ENCODE measurements at places on chromosomes 1 and 21. TPM values are rescaled to one million over a fixed set of nuclear protein-coding genes. Genes with fewer than 3 reads are reported as not detected.

Gene DISC1
- 6.7 TPM for total RNA-seq

Gene HRNR
- total RNA-seq = 0.06 TPM

Gene ALG14
- 2.3 TPM for total RNA-seq

Gene FNDC10
- 3.5 TPM for total RNA-seq

Gene AKR7A3
- total RNA-seq = 2.6 TPM

Gene LCA5L
- 3.7 TPM for total RNA-seq

Gene KIAA0040
- total RNA-seq = 19.1 TPM

DNA sequence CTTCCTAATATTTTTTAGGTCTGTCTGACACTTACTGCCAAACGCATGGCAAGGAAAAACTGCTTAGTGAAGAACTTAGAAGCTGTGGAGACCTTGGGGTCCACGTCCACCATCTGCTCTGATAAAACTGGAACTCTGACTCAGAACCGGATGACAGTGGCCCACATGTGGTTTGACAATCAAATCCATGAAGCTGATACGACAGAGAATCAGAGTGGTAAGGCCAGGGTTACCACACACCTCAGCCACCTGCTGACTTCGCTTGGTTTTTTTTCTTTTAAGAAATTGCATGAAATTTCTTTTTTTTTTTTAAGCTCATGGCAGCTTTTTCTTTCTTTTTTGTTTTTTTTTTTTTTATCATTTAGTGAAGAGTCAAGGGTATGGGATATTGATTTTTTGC, 17.2 kb downstream of the ATP1A1 start:
- H3K4me1 ChIP-seq = no peaks in the 10 kb centered on the region
- DNase-seq = no peak
- H3K36me3 ChIP-seq = peaks cover 11% of the 10 kb centered on the region
- H3K27ac ChIP-seq = no peak overlapping the region
- H3K27me3 ChIP-seq = no peaks in the 10 kb centered on the region

DNA sequence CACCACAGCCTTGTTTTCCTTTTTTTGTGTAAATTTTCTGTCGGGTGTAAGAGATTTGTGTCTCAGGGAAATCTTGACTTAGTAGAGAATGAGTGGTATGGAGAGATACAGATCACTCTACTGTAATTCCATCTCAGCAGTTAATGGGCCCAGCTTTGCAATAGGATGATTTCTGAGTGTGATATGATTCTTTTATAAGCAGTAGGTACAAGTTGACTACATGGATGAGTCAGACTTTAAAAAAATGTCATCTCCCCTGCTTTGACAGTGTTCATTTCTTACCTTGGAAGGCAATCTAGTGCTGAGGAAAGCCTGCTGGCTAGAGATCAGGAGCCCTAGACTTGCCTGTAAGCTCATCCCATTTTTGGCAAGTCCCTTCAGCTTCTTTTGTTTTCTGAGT, 261.9 kb downstream of the RYR2 start:
- H3K27me3 ChIP-seq = no peaks in the 10 kb centered on the region
- no peak for DNase-seq
- H3K27ac ChIP-seq = no peak overlapping the region
- H3K36me3 ChIP-seq = no peaks in the 10 kb centered on the region

DNA sequence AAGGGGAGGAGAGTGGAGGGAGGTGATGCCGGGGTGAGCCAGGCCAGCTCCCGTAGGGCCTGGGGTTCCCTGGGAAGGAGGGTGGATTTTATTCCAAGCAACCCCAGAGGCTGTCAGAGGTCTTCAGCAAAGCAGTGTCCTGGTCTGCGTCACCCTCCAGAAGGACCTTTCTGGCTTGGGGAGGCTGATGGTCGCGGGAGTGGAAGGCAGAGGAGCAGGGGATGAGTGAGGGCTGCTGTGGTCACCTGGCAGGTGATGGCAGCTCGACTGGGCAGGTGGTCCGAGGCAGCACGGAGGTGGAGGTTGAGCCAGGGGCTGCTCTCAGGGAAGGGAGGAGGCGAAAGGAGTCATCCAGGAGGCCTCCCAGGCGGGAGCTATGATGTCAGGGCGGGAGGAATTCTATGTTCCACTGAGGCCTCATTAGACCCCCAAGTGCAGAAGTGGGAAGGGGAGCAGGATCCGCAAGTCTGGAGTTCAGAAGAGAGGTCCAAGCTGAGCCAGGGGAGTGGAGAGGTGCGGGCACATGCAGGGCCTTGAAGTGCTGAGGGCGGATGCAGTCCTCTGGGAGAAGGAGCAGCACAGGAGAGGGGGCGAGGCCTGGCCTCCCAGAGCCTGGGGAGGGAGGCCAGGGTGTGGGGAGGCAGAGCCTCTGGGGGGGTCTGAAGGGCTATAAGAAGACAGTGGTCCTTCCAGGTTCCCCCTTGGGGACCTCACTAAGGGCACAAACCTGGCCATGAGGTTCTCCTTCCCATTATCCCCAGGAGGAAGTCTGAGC, 33.3 kb downstream of the BMP8A start:
- H3K4me3 ChIP-seq = no peak overlapping the region
- H3K27me3 ChIP-seq = no peaks in the 10 kb centered on the region
- DNase-seq = no peak
- no peaks in the 10 kb centered on the region for H3K4me1 ChIP-seq

DNA sequence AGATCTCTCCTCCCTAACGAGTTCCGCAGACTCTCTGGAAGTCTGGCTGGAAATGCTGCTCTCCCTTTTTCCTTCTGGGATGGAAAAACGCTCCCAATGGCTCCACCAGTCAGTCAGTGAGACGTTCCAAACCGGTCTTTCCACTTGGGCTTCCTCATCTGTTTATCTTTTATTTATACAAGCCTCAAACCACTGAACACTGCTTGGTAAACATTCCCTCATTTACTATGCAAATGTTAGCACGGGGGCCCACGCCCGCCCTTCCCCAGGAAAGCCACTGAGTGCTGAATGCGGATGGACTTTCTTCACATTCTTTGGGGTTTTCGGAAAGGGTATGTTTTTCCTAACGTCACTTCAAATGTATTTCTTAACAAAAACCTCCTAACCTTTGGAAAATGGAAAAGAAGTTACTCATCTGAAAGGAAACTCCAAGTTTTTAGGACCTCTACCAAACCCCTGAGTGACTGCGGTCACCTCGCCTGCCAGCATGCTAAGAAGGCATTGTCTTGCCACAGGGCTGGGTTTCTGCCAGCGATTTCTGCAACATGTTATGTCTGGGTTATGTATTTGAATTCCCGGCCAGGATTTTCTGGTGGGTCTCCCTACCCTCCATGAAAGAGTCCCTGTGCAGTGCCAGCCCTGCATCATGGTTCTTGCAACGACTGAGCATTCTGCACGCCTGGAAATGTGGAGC, 14.0 kb upstream of the UMODL1 start:
- H3K27me3 ChIP-seq = no peaks in the 10 kb centered on the region
- H3K4me3 ChIP-seq = peak overlapping the region; percentile 4
- peak; percentile 93 for DNase-seq
- peak overlapping the region; percentile 71 for H3K27ac ChIP-seq
- H3K4me1 ChIP-seq = peaks cover 16% of the 10 kb centered on the region

GRCh38 chr1:55931081-55931940, 648.1 kb downstream of the PLPP3 start:
- no peak overlapping the region for H3K4me3 ChIP-seq
- no peaks in the 10 kb centered on the region for H3K27me3 ChIP-seq
- no peak for DNase-seq
- H3K27ac ChIP-seq = no peak overlapping the region
- no peaks in the 10 kb centered on the region for H3K36me3 ChIP-seq

DNA sequence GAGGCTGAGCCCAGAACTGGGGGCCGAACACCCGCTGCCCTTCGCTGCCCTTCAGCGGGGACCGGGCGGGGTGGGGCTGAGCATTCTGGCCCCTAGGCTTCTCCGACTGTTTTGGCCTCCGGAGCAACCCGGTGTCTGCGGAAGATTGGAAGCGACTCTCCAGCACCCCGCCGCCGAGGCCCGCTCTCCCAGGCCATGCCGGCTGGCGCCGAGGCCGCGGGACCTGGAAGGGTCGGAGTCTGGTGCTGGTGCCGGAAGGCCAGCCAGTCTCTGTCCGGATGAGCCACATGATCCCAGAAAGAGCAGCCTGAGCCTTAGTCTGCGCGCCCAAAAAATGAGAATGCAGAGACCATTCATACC, 272.0 kb downstream of the FOXD2 start:
- no peak overlapping the region for H3K27ac ChIP-seq
- peak overlapping the region; percentile 22 for H3K4me3 ChIP-seq
- DNase-seq = no peak
- peaks cover 16% of the 10 kb centered on the region for H3K27me3 ChIP-seq
- peaks cover 9% of the 10 kb centered on the region for H3K4me1 ChIP-seq
- no peaks in the 10 kb centered on the region for H3K36me3 ChIP-seq

- no peak overlapping the region for H3K4me3 ChIP-seq
- H3K4me1 ChIP-seq = no peaks in the 10 kb centered on the region
- no peak for DNase-seq
- no peaks in the 10 kb centered on the region for H3K27me3 ChIP-seq
Observed at GRCh38 chr1:204266504-204267034, 52.8 kb upstream of the GOLT1A start.

DNA sequence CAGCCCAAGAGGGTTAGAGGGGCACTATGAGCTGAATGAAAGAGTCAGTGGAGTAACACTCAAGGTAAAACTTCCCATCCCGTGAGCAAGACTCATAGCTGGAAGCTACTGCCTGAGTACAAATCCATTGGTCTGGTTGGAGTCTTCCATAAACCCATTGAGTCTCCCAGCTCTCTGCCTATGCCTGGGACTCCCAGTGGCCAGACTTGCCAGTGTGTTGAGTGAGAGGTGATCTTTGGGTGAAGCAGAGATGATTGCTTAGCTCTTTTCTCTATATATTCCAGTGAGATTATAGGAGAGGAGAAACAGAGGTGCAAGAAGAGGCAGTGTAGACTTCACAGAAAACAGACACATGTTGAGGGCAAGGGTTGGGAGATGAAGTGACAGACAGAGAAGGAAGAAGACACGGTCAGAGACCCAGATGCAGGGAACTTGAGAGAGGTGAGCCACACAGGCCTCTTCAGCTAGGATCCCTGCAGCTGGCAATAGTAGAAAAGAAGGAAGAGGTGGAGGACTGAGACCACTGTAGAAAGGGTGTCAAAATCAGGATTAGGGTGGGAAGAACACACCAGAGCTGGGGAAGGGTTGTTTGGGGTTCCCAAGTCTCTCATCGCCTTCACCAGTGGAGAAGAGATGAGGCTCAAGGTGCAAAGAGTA, 3.7 kb downstream of the FOXD2 start:
- H3K27ac ChIP-seq = no peak overlapping the region
- no peak for DNase-seq
- H3K4me3 ChIP-seq = no peak overlapping the region
- peaks cover 3% of the 10 kb centered on the region for H3K4me1 ChIP-seq
- peaks cover 40% of the 10 kb centered on the region for H3K27me3 ChIP-seq
- no peaks in the 10 kb centered on the region for H3K36me3 ChIP-seq

DNA sequence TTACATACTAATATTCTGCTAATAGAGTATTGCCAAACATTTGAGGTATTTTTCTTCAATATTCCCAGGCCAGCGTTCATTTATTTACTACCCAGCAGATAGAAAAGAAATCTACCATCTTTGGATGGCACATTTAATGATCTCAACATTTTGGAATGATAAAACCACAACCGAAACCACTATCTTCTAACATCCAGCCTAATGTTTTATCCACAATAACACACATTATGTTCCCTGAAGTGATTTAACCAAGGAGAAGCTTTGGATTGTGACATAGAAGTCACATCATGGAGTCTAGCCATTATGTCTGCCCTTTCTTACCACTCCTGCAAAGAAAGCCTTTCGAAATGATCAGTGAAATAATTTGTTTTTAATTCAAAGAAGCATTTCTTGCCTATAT, 497.1 kb upstream of the PLXNA2 start:
- H3K4me1 ChIP-seq = no peaks in the 10 kb centered on the region
- no peak overlapping the region for H3K27ac ChIP-seq
- DNase-seq = no peak
- no peaks in the 10 kb centered on the region for H3K27me3 ChIP-seq
- H3K36me3 ChIP-seq = no peaks in the 10 kb centered on the region

- no peak for DNase-seq
- H3K36me3 ChIP-seq = no peaks in the 10 kb centered on the region
- H3K27ac ChIP-seq = no peak overlapping the region
Observed at GRCh38 chr1:116855191-116855619, 54.5 kb upstream of the PTGFRN start.

- H3K27ac ChIP-seq = no peak overlapping the region
- H3K4me3 ChIP-seq = no peak overlapping the region
- no peaks in the 10 kb centered on the region for H3K27me3 ChIP-seq
- no peaks in the 10 kb centered on the region for H3K4me1 ChIP-seq
- H3K36me3 ChIP-seq = no peaks in the 10 kb centered on the region
Observed at GRCh38 chr21:44902268-44903049, 18.2 kb downstream of the ITGB2 start.

DNA sequence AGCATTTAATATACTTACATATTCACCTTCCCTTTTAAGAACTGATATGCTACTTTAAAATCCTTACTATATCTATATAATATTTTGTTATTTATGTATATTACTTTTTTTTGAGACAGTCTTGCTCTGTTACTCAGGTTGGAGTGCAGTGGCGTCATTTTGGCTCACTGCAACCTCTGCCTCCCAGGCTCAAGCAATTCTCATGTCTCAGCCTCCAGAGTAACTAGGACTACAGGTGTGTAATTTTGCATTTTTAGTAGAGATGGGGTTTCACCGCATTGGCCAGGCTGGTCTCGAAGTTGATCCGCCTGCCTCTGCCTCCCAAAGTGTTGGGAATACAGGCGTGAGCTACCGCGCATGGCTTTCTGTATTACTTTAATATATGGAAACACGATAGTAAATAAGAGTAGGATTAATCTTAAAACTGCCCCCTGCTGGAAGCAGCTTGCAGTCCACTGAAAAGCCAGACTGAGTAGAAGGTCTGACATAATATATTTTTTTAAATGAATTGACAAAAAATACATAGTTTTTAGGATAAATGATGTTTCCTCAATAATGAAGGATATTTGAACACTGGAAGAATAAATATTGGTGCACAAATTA, 24.4 kb downstream of the RCAN3 start:
- H3K36me3 ChIP-seq = no peaks in the 10 kb centered on the region
- H3K27ac ChIP-seq = no peak overlapping the region
- DNase-seq = no peak
- no peaks in the 10 kb centered on the region for H3K4me1 ChIP-seq
- H3K4me3 ChIP-seq = no peak overlapping the region

GRCh38 chr1:170664828-170665612, 1.1 kb downstream of the PRRX1 start:
- H3K36me3 ChIP-seq = no peaks in the 10 kb centered on the region
- H3K27me3 ChIP-seq = no peaks in the 10 kb centered on the region
- H3K27ac ChIP-seq = peak overlapping the region; percentile 82

DNA sequence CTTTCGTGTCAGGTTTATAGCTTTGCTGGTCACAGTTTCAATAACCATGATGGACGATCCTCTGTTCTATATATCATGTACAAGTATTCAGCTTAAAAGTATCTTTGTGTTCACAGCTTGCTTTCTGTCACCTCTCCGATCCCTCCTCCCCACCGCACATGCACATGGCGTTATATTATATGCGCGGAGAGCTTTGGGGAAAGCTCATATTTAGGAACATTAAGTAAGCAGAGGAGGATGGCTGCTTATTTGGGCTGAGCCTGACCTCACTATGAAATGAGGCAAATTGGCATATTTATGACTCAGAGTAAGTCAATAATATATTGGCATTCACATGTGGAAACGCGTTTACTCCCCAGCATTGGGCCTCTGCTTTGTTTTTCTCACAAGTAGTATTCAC, 360.5 kb downstream of the HLX start:
- no peaks in the 10 kb centered on the region for H3K36me3 ChIP-seq
- no peak for DNase-seq
- no peak overlapping the region for H3K4me3 ChIP-seq
- no peak overlapping the region for H3K27ac ChIP-seq
- no peaks in the 10 kb centered on the region for H3K27me3 ChIP-seq

Measured in prostate gland (tissue), 2 donors.